ENCODE measurements at places on chromosomes 3 and 15.

GRCh38 chr3:122766430-122766829 is 27.2 kb downstream of the HSPBAP1 start:
- no peak for DNase-seq

GRCh38 chr3:84978843-84979242 is 20.1 kb downstream of the CADM2 start:
- no peak for DNase-seq

DNA sequence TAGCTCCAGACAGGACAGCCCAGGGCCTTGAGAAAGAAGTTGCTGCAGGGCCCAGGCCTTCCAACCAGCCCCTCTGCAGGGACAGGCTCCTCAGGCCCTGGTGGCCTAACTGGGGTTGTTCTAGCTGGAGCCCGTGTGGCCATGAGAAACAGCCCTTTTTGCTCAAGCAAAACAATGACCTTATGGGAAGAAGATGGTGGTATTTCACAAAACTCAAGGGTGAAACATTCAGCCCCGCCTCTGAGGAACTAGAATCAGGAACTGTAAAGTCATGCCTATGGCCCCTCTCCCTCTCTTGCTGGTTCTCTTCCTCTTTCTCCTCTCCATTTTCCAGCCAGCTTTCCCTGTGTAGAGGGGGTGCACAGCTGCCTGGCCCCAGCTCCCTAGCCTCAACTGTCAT is 273.3 kb downstream of the RPLP1 start:
- DNase-seq: no peak

- DNase-seq: no peak
Measured at GRCh38 chr3:30702038-30702827, 95.8 kb downstream of the TGFBR2 start.
